SJSA1 (cell line): ENCODE measurements at places on chromosomes 7 and 10.

DNA sequence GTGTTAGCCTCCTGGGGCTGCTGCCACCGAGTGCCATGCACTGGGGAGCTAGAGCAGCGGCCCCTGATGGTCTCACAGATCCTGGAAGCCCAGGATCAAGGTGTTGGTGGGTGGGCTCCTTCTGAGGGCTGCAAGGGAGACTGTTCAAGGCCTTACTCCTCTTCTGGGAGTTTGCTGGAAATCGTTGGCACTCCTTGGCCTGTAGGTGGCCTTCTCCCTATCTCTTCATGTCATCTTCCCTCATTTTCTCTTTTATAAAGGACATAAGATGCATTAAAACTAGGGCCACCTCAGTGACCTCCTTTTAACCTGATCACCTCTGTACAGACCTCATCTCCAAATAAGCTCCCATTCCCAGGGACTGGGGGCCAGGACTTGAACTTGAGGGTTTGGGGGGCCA is 27.0 kb upstream of the ZNF862 start:
- no peak for DNase-seq

DNA sequence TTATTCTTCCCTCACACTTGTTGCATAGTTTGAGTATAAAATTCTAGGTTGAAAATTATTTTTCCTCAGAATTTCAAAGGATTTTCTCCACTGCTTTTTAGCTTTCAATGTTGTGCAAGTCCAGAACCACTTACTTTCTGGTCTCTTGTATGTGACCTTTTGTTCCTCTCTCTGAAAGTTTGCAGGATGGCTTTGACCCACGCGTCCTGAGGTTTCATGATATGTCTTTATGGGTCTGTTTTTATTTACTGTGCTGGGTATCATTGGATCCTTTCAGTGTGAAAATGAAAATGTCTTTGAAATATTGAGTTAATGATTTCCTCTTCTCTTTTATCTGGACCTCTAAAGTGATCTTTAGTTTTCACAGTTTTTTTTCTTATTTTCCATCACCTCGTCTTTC is 38.5 kb downstream of the C1GALT1 start:
- no peak for DNase-seq

DNA sequence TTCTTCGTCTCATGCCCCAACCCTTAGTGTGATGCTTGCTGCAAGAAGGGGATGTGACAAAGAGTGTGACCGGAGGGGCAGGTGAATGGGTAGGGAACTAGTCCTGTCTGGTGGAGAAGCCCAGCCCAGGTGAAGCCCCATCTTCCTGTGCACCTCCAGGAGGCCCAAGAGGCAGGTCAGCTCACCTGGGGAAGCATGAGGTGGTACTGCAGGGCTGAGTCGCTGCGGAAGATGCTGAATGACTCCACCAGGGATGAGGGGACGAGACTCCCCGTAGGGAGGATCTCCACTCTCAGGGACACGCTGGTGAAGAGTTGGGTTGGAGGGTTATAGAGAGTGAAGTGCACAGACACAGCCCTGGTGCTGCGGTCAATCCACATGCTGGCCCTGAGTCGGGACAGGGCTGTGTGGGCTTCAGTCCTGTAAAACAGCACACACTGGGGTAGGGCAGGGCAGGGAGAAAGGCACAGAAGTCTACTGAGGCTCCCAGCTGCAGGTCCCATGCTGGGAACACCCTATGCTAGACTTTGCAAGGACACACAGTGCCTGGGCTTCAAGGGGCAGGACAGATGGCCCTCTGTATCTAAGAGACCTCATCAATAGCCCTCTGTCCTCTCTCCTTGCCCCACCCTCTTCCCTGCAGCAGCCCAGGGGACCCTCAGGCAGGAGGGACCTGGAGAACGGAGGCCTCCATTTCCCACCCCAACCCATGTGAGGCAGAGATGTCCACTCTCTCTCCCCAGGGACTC is 136.5 kb downstream of the PKD1L1 start:
- DNase-seq: no peak

DNA sequence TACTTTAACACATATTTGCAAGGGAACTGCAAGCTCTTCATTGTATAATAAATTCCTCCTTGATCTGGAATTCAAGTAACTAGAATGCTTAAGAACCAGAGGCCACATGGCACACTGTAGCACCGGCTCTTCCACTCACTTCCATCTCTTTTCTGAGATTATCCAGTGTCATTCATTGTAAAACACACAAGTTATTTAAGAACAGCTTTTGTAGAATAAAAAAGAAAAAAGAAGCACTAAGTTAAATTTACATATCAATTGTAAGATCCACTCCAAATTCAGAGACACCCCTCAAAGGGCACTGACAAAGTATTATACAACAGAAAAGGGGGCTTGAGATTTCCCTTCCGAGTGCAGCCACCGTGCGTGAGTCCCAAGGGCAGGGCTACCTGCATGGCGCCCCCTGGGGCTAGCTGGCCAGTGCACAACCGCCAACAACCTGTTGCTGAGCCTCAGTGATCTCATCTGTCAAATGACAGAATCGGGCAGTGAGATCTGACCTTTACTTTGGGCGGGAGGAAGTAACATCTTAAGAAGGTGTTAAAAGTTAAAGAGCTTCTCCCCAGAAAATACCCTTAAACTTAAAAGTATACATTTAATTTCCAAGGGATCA is 12.5 kb downstream of the GLI3 start:
- DNase-seq: no peak

GRCh38 chr7:79822620-79823240 is 311.9 kb upstream of the GNAI1 start:
- no peak for DNase-seq

- no peak for DNase-seq
These were observed 121.2 kb downstream of the WDFY4 start for GRCh38 chr10:48805848-48806247.

DNA sequence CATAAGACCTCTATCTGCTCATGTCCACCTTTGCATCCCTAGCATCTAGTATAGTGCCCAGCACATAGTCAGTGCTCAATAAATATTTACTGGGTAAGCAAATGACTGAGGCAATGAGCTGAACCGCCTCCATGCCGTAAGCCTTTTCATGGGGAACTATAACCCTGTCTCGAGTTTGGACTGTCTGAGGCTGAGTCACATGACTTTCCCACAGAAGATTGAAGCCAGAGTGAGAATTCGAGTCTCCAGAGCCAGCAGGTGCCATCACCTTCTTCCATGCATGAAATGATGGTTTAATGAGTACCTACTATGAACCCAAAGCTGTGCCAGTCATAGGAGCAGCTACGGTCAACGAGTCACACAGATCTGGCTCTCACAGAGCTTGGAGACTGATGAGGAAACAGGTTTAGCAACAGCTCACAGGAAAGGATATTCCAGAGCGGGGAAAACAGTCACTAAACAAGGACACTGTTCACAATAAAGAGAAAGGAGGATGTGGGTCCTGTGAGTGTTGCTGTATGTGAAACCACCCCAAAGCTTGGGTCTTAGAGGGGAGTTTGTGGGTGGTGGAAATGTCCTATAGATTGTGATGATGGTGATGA is 75.2 kb downstream of the TEX36 start:
- no peak for DNase-seq
